Activated CD8-positive, alpha-beta memory T cell treated with anti-CD3 and anti-CD28 coated beads for 24 hours (primary cell): ENCODE measurements at places on chromosomes 16 and 17.
A peak's percentile ranks its signal among the peaks of the same experiment; 100 is the strongest.

GRCh38 chr17:63295288-63295687 lies 150.8 kb downstream of the CYB561 start:
- no peak for DNase-seq

DNA sequence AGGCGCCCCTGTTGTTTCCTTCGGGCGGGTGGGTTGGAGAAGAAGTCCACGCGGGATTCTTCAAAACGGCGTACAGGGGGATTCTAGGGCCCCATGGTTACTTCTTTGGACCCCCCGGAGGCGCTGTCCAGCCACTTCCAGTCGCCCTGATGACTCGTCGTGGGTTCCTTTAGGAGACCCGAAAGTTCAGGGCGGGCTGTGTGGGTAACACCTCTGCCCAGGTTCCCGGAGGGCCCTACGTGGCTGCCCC lies 716 bp upstream of the HIC1 start:
- DNase-seq, result peak; percentile 87

DNA sequence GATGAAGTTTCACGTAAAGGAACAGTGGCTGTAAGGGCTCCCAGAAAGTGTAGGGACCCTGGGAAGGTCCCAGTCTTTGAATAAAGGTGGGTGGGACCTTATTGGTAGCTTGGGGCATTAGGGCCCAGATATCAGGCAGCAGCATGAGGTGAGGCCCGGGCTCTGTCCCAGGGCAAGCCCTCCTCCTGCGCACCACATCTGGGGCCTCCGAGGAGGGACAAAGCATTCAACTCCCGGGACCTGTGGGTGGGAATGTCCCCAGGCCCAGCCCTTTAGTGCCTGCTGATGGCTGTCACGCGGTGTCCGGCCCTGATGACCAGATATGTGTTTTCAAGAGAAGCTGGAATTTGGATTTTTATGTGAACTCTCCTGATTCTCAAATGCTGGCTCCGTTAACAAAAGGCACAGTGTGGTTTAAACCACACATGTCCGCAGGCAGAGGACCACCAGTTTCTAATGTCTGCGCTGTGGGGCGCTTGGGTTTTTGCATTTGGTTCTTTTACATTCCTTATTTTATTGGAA lies 30.4 kb downstream of the RAI1 start:
- DNase-seq, result no peak

GRCh38 chr16:51649631-51650030 lies 498.6 kb upstream of the SALL1 start:
- no peak for DNase-seq

- no peak for DNase-seq
Measured at GRCh38 chr16:83615953-83616350, 191.8 kb upstream of the HSBP1 start.

- no peak for DNase-seq
Measured at GRCh38 chr16:81863630-81864352, 84.7 kb downstream of the PLCG2 start.

DNA sequence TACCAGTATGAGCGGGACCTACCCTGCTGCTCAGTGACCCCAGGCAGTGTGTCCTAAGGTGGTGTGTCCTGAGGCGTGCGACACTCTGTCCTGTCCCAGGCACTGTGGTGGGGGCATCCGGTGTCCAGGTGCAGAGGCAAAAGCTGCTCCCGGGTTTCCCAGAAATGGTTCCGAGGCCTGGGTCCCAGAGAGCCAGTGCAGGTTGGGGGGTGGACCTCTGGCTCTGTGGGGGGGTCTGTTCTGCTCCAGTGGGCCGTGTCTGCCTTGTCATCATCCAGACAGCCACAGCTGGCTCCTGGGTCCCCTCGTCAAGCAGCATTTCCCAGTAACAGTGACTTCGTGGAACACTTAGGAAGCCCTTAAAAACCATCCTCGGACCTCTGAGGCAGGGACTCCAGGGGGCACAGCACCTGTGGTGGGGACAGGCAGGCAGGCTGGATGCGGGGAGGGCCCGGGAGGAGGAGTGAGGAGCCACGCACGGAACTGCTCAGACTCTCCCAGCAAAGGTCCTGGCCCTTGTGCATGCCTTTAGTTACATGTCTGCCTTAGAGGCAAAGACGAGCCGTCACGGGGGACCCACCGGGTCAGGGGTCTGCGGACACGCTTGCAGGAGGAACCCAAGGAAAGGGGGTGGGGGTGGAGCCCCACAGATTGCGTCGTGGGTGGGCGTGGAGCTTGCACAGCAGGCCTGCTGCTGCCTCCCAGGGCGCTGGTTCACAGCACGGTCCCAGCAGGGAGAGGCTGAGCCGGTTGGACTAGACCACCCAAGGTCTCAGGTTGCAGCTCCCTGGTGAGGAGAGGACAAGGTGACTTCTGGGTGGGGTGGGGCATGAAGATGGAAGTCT lies 5.6 kb downstream of the SLC16A3 start:
- no peak for DNase-seq

GRCh38 chr17:39926588-39927100 lies 757 bp downstream of the ORMDL3 start:
- DNase-seq, result peak; percentile 81

DNA sequence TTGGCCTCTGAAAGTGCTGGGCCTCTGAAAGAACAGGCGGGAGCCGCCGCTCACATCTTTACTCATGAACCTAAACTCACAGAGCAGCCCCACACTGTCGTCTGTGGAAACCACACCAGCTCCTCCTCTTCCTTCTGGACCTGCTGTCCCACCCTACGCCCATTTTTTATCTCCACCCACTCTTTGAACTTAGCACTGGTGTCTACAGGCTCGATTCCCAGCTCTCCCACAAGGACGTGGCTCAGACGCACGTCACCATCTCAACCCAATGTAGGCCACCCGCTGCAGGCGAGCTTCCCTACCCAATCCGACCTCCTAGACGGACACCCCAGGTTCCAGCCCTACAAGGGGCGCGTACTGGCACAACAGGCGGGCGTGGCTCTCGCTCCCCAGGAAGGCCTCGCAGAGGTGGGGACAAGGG lies 62.2 kb downstream of the NXN start:
- no peak for DNase-seq

GRCh38 chr17:1673041-1673785 lies 11.5 kb downstream of the PRPF8 start:
- no peak for DNase-seq

GRCh38 chr16:57469917-57470470 lies 7.5 kb downstream of the POLR2C start:
- peak; percentile 52 for DNase-seq

- DNase-seq, result no peak
Measured at GRCh38 chr16:84823484-84823883, 3.7 kb downstream of the CRISPLD2 start.

- no peak for DNase-seq
Measured at GRCh38 chr16:46882940-46883307, 1.2 kb upstream of the GPT2 start.

DNA sequence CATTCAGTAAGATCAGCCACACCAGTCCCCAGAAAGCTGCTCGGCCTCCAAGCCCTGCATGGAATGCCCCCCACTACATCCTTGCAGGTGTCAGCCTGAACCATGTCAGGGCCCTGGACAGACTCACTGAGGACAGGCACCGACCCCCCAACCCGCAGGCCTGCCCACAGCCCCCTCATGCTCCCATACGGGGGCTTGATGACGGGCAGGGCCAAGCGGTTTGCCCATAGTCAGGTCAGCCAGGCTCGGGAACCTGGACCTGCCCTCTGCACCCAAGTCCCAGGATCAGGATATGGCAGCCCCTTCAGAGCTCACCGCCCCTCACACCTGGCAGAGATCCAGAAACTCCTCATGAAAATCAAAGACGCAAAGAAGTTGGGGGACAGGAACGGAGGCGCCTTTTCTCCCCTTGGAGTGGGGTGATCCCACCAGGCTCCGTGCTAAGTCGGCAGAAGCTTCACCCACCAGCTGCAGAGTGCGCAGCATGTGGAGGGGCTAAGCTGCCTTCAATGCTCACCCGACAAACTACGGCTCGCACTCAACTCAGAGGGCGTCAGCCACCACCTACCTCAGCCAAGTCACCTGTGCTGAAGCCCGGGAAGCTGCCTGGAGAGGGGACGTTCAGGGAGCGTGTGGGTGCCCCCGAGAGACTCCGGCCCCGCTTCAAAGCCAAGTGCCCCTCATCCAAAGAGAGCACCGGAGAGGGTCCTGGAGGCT lies 26.5 kb downstream of the GNPTG start:
- DNase-seq, result no peak

DNA sequence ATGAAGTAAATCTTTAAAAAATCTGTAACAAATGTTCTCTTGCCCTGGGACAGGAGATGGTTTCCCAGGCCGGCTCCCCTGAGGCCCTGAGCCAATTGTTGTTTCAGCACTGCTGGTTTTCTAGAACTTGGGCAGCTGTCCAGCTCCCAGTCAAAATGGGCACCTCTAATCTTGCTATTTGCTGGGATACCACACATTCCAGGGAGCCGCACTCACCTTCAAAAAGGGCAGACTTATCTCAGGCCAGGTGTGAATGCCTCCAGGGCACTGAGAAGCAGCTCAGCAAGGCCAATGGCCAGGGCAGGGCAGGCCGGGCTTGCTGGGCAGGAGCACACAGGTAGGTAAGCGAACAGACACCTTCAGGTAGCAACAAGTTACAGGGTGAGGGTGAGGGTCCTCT lies 24.4 kb downstream of the TRIM16 start:
- DNase-seq, result no peak

DNA sequence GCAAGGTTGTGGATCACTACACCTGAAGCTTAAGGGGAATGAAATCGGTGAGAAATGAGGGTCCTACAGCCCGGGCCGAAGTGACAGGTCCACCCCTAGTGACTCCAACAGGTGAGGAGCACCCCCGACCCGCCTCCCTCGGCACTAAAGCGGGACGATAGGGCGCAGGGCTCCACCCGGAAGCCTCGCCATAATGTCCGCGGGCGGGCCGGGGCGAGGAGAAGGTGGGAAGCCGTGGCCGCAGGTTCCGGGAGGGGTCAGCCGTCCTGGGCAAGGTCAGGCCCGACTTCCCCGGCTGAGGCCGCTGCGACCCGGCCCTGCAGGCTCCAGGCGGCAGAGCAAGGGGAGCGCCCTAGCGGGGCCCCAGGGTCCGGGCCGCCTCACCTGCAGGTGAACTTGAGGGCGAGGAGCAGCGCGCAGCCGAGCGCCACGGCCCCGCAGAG lies 543 bp downstream of the TXNDC11 start:
- peak; percentile 80 for DNase-seq

DNA sequence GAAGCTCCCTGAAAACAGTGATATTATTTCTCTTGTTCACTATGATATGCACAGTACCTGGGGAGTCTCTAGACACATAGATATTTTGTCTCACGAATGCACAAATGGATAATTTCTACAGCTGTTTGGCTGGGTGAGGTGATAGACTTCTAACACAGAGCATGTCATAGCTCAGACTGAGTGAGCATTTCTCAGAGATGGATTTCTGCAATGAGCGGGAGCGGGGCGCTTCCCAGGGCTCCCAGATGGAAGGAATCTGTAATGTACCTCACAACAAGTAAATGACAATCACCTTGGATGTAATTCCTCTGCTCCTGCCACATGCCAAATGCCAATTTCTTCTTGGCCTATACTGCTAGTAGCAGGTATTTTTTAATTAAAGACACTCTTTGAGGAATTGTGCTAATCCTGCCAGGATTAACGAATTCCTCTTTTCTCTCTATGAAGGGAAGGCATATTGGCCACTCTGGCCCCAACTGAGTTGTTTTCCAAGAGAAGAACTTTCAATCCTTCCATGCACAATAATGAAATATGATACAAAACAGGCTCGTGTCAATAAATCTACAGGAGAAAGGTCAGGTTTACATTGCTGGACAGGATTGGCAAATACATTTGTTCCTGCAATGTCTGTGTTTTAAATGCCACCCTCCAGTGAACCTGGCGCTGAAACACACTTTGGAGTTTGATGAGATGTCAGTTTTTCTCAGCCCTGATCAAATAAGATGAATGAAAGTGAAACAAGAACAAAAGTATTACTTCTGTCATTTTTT lies 185.3 kb downstream of the CBLN1 start:
- DNase-seq, result no peak

DNA sequence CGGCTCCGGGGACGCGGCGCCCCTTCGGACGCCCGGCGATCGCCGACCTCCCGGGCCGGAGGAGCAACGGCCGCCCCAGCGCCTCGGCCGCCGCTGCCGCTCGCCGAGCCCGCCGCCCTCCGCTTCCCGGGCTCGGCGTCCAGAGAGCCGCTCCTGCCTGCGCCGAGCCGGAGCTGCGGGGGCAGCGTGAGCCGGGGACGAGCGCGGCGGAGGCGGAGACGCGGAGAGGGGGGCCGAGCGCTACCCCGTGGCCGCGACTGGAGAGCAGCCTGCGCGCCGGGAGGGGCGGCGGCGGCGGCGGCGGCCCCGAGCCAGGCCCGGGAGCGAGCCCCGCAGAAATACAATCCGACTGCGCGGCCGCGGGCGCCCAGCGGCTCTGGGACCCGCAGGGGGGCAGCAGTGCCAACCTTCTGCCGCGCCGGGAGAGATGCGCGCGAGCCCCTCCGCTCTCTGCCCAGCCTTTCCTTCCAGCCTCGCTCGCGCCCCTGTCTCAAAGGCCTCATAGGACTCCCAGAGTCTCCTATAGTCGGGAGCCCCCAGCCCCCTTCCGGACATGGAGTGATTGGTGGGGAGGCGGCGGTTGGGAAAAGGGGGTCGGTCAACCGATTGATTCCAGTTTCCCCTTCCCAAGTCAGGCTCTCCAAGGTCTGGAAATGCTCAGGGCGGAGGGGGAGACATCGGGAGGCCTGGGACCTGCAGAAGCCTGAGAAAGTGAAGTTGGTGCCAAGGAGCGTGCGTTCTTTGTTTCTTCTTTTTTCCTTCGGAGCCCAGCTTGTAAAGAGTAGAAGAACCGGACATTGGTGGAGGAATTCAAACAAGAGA lies 1.0 kb upstream of the SDK2 start:
- DNase-seq, result peak; percentile 78

DNA sequence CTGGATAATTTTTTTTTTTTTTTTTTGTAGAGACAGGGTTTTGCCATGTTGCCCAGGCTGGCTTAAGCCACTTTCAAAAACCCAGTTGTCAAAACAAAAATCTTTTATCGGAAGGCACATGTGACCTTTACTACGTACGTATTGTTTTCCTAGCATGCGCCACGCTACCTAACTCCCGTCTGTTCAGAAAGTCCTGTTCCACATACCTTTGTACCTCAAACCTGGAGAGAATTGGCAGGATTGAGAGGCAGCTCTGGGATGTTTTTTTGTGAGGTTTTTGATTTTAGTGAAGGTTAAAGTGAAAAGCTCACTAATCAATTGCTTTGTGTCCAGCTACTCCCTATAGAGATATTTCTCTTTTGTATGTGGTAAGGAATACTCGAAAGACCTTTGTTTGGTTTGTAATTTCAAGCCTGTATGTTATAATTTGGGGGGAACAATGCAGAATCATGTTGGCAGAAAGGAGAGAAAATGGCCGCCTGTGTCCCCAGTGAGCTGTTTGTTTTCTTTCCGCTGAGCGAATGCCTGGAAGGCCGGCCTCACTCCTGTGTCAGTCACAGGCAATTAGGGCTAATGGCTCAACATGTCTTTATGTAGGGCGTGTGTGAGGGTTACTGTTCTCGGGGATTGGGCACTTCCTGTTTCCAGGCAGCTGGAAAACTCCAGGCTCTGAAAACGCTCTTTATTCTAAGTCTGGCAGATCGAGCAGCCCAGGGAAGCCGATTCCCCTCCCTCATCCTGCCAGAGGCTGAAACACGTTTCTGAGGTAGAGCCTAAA lies 60.8 kb upstream of the CLEC18A start:
- no peak for DNase-seq

DNA sequence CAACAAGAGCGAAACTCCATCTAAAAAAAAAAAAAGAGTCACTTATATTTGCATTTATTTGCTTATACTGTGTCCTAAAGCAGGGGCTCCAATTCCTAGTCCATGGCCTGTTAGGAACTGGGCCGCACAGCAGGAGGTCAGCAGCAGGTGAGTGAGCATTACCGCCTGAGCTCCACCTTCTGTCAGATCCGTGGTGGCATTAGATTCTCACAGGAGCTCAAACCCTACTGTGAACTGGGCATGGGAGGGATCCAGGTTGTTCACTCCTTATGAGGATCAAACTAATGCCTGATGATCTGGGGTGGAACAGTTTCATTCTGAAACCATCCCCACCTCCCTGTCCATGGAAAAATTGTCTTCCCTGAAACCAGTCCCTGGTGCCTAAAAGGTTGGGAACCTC lies 24.9 kb downstream of the ITGB3 start:
- no peak for DNase-seq
